ENCODE measurements at places on chromosomes 7 and 10.
A peak's percentile ranks its signal among the peaks of the same experiment; 100 is the strongest.

DNA sequence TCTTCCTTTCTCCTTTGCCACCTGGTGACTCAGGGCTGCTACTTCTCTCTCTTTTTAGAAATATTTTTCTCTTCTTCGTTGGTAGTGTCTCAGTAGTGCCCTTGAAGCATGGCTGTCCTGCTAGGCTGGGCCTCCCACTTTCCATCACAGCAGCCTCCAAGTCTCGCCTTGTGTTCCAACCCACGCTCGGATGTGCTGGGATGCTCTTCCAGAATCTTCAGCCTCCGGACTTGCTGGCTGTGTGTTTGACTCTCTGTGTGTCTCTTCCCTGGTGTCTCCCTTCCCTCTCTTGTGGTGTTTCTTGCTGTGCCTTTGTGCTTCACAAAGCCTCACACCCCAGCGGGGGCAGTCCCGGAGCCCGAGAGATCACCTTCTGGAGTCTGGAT, 100.5 kb downstream of the INPP5A start:
- DNase-seq: no peak

DNA sequence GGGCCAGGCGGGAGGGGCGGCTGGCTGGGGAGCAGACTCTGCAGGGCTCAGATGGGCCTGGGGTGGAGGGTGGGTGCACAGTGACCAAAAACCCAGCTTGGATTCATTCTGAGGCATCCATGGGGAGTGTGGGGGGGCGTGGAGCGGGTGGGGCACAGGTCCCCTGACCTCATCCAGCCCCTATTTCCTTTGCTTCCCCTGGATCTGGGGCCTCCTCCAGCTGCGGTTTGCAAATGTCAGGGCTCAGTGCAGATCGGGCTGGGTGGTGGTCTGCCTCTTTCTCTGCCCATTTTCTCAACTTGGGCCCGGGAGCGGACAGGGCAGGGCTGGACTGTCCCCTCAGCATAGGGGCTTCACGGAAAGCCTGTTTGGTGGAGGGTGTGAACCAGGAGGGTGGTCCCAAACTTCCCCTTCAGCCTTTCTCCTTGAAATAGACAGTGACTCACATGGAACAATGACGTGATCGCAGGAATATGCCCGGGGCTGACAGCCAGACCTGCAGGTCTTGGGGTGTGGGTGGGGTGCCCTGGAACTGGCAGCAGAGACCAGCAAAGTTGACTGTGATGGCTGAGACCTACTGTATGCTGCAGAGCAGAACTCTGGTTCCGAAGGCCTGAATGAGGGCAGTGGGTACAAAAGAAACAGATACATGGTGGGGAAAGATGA, 72.9 kb upstream of the PODXL start:
- DNase-seq: no peak

DNA sequence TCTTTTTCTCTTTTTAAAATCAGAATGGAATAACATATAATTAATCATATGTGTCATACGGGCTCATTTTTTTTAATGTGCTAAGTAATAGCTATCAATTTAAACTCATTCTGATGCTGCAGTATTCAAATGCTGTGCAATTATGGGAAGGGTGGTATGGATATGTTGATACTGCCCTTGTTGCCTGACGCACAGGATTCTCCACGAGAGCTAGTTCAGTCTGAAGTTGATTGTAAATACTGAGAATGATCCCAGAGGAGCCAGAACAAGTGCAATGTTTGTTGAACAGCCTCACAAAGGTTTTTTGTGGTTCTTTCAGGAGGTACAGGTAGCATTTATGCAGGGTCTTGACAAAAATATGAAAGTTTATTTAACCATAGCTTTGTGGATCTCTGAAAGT, 13.4 kb downstream of the NPY start:
- DNase-seq: no peak

GRCh38 chr7:113639221-113639620, 279.6 kb downstream of the PPP1R3A start:
- no peak for DNase-seq

DNA sequence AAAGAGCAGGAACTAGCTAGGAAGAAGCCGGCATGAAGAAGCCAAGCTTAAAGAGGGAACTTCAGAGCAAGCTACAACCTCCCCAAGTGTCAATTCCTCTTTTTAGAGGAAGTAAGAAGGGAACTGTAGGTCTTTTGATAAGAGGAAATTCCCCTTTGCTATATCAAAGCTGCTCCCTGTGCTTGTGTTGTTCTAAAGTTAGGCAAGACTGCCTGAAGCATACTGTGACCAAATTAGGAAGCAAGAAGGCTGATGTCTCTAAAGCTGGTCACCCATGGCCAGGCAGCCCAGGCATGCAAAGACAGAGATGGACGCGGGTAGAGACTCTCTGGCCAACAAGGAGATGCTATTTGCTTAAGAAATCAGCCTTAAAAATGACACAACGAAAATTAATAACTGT, 87.9 kb downstream of the RNF216 start:
- peak; percentile 88 for DNase-seq

DNA sequence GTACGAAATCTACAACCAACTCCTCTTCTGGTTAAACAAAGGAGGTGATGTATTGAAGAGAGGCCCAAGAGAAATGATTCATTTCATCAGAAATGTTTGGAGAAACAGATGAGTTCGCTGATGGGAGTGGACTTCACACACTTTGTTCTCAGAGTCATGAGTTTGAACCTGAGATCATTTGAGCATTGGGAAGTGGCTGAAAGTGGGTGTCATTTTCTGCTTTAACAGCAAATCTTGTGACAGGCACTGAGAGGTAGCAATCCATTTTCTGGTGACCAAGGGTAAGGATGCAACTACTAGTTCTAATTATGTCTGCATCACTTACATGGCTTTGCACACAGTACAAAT, 51.4 kb downstream of the RBM20 start:
- DNase-seq: no peak

DNA sequence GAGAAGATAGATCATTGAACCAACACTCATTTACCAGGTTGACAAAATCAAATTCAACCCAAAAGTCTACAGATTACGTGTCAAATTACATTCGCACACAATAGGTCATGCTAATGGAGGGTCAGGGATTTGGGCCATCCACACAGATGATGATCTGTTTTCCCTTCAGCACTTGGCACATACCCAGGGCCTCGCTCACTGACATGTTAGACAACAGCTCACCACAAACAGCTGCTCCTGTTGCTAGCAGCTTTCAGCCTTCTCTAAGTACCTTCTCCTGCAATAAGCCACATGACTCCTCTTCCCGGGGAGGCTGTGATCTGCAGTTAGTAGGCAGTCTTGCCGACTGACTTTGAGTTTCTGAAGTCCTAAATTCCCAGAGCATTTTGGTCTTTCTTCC, 18.4 kb downstream of the NKX2-3 start:
- peak; percentile 83 for DNase-seq

DNA sequence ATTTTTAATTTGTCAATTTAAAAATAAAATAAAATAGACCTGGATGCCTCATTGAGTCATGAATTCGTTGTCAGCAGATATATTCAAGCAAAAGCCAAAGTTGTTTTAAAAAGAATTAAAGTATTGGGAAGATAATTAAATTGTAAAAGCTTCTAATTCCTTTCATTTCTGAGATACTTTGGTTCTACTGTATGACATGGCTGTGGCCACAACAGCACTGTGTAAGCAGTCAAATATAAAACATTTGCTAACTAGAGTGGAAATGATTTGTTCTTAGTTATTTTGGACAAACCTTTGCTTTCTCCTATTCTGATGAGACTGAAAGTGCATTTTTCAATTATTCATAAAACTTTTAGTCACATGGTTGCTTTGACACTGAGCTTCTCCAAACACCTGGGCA, 143.6 kb upstream of the FAM13C start:
- no peak for DNase-seq

DNA sequence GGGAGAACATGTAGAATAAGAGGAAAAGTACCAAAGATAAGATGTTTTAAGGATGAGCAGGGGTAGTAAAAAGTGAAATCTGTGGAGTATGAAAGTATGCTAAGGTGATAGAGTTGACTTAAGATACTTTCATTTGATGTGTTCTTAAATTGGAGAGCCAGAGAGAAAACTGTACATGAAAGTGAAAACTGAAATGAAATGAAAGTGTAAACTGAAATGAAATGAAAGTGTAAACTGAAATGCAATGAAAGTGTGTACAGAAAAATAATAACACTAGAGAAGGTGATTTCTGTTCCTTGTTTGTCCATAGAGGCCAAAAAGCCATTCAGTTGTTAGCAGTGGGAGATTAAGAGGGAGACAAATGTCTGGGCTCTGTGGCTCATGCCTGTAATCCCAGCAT, 17.5 kb downstream of the AHR start:
- DNase-seq: no peak

DNA sequence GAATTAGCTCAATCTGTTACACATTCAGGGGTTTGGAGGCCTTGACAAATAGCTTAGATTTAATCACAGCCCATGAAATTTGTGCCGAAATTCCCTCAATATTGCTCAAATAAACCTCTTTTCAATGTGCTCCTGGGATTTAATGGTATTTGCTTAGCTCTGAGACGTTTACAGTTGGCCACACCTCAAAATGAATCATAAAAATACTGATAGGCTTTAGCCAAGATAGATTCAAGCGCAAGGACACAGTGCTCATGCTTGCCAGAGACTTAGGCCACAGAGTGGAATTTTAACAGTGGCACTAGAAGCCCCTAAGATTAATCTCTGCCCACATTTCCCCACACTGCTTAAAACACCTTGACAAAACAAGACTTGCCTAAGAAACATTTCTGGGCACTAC, 2.3 kb upstream of the SEMA3C start:
- no peak for DNase-seq

GRCh38 chr7:33156441-33156840, 27.1 kb downstream of the BBS9 start:
- no peak for DNase-seq

DNA sequence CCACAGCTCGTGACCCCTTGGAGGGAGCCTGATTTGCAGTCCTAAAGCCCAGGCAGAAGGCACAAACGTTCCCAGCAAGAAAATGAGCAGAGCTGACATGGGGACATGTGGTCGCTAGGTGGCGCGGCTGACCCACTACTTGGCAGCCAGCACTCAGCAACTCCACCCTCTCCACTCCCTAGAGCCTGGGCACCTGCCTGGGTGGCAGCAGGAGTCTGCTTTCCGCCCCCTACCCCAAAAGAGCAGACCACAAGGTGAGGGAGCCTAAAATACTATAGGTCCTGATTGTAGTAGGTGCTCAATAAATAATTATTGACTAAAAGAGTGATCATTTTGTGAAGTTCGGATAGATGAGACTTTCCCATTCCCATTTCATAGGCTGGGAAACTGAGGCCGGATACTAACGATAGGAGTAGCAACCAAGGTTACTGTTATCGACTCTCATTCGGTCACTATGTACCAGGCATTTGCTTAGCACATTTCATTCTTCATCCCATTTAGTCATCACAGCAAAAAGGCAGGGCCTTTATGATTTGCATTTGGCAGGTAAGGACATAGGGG, 57.4 kb downstream of the NEUROG3 start:
- DNase-seq: peak; percentile 40

- DNase-seq: no peak
Observed at GRCh38 chr10:132512693-132513345, 24.8 kb upstream of the INPP5A start.

DNA sequence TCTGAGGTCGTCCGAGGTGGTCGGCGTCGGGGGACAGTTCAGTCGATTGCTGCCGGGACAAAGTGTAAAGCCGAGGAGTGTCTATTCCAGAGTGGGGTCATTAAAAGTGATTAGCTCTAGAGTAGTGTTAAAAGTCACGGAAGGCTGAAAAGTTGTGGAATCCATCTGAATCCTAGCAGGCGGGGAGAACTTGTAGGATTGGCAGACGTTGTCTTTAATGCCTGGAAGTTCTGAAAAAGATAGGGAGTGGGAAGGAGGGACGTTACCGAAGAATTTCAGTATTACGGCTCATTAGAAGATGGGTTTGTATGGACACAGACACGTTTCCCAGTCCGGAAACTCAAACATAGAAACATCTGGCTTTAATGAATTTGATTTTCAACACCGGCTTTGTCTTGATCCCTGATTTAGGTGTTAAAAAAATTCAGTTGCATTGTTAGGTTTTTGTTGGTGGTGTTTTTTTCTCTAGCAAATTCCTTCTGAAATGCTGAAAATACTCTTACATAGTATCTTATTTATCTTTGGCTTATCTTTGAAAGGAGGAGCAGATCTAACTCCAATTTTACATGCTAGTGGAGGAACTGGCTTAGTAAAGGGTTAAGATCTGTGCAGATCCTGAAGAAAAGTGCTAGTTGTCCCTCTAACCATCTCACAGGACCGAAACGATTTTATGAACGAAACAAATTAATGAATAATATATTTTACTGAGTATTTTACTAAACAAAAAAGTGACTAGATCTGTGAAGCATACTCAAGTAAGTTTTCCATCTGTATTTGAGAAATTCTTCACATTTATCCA, 900 bp downstream of the MKLN1 start:
- DNase-seq: peak; percentile 31

GRCh38 chr7:99693427-99694200, 13.8 kb upstream of the CYP3A5 start:
- no peak for DNase-seq

Measured in foreskin melanocyte (primary cell).